ENCODE measurements at places on chromosomes 12 and 14. TPM values are rescaled to one million over a fixed set of nuclear protein-coding genes. Genes with fewer than 3 reads are reported as not detected.

- peaks cover 21% of the 10 kb centered on the region for H3K4me1 ChIP-seq
- no peak overlapping the region for H3K4me3 ChIP-seq
- 0 out of 2 replicates have a peak, but pooled peaks cover 6% of the 10 kb centered on the region for H3K36me3 ChIP-seq
- no peak for DNase-seq
- no peak overlapping the region for H3K27ac ChIP-seq
- H3K27me3 ChIP-seq: no peaks in the 10 kb centered on the region
Measured at GRCh38 chr14:69077841-69078240, 75.1 kb downstream of the DCAF5 start.

DNA sequence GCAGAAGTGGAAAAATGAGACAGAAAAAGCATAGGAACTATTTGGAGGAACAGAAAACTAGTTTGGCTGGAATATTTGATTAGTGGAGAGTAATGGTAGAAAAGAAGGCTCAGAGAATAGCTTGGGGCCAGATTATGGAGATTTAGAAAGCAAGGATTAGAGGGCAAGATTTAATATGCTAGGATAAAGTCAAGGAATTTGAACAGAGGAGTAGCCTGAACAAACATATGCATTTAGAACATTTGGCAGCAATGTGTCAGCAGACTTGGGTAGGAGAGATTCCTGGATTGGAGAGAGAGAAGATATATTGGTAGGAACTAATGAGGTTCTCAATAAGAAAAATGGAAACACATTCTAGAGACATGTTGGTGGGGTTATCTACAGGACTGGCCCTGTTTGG lies 229.2 kb upstream of the PKP2 start:
- no peak overlapping the region for H3K27ac ChIP-seq
- DNase-seq: no peak
- H3K27me3 ChIP-seq: no peaks in the 10 kb centered on the region
- no peak overlapping the region for H3K4me3 ChIP-seq

DNA sequence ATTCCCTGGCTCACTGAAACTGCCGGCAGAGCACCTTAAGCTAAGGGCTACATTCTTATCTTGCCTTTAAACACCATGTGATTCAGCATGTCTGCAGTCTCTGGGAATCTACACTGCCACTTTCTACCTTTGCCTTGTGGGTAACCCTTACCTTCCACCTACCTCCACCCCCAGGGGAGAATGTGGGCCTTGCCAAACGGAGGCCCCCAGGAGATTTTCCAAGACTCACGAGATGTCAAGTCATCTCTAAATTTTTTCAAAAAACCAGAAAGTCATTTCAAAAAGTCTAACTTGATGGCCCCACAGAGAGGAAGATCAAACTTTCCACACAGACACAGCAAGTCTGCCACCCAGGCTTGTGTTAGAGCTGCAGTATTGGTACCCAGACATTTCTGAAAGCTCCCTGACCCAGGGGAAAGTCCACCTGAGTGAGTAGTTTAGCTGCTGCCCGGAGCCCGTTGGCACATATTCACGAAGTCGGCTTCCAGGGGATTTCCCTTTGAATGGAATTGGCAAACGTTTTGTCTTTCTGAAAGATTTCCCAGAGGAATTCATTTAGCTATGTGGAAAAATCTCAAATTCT lies 4.7 kb upstream of the PSMA6 start:
- no peaks in the 10 kb centered on the region for H3K27me3 ChIP-seq
- peaks cover 20% of the 10 kb centered on the region for H3K4me1 ChIP-seq
- H3K27ac ChIP-seq: no peak overlapping the region
- no peak for DNase-seq
- no peak overlapping the region for H3K4me3 ChIP-seq

The APOF gene
- 23.9 TPM for polyA plus RNA-seq

DNA sequence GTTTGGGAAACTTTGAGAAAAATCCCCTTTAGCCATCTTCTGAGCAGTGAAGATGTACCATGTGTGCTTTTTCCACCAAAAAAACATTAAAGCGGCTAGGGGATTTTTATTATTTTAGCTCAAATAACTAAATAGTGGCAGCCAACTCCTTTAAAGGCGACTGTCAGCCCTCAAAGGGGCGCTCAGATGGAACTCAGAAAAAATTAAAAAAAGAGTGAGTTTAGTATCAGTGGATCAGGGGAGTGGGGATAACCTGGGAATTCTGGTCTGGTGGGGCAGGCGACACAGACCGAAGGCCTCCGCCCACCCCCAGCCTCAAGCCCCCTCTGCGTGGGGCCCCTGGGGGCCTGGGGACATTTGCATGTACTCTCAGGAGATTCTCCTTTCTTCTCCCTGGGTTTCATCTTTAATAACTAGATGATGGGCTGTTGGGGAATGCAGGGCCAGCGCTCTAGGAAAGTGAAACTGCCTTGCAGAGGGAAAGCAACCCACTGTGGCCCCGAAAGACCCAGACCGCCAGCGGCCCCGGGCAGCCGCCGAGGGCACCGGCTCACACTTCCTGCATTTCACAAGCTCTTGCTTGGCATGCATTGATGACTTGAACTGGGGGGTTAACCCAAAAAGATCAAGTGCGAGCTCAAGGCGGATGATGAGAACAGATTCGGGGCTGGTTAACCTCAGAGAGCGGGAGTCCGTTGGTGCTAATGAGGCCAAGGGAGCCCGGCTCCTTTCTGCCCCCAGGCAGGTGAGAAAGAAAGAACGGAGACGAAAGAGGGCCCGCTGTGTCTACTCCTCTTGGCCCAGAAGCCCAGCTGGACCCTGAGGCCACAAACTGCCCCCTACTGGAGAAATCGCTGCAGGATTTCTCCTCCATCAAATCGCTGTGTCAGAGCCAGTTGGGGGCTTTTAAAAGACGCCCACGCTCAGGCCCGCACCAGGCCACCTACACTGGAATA lies 7.3 kb upstream of the BATF start:
- DNase-seq: no peak
- H3K27me3 ChIP-seq: no peaks in the 10 kb centered on the region
- H3K4me3 ChIP-seq: peak overlapping the region; percentile 68

DNA sequence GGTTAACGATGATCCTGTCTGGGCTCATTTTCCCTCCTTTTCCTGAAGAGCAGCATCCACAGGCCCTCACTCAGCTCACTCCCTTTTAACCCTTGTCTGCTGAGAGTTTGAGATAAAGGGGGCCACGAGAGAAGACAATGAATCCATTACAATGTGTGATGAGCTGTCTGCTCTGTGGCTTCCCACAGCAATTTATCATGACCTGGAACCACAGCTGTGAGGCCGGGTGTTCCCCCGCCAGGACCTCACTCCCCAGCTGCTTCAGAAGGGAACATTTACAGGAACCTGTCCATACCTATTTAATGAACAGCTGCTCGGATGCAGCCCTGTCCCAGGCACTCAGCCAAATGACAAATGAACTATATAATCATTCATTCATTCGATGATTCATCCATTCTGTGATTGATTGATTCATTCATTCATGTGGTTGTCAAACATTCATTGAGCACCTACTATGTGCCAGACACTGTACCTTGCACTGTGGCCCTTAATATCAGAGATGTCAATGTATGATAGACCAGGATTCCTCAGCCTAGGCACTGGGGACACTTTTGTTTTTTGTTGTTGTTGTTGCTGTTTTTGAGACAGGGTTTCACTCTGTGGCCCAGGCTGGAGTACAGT lies 18.5 kb upstream of the P2RX7 start:
- DNase-seq: no peak
- H3K4me3 ChIP-seq: no peak overlapping the region
- H3K27ac ChIP-seq: no peak overlapping the region
- H3K4me1 ChIP-seq: peaks cover 36% of the 10 kb centered on the region

The CCDC60 gene
- not detected for polyA plus RNA-seq

- DNase-seq: no peak
- H3K4me3 ChIP-seq: no peak overlapping the region
- peak overlapping the region; percentile 33 for H3K27ac ChIP-seq
- no peaks in the 10 kb centered on the region for H3K36me3 ChIP-seq
Measured at GRCh38 chr12:673849-674248, 10.6 kb upstream of the NINJ2 start.

The IFNG gene
- not detected for polyA plus RNA-seq

DNA sequence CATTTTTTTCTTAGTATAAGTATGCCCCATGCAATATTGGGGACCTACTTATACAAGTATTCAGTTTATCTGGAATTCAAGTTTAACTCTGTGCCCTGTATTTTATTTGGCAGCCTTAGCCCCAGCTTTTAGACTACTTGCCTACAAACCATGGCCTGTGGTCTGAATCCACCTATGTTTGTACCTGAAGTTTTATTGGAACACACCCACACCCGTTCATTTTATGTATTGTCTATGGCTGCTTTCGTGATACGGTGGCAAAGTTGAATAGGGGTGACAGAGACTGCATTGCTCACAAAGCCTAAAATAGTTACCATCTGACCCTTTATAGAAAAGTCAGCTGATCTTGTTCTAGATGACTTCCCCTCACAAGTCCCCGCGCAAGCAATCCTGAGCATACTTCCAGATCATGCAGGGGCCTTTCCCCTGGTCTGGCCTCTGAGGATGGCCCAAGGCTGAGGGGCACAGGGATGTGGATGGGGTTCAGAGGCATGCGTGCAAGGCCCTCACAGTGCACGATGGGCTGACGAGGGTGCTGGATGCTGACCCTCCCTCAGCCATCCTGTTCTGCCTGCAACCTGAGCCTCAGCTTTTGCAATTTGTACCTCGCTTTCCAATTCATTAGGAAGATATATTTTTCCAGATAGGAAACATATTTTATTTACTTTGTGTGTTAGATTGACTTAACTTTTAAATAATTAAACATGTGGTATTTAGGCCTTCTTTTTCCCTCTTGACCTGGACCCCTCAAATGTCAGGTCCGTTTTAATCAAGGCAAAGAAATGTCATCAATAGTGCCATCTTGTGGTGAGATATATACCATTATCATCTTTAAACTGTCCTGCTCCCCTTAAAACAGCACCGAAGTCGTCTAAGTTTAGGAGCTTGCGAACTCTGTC lies 527.3 kb upstream of the CCDC196 start:
- H3K27me3 ChIP-seq: peaks cover 1% of the 10 kb centered on the region
- H3K4me3 ChIP-seq: no peak overlapping the region
- DNase-seq: peak; percentile 16
- H3K4me1 ChIP-seq: no peaks in the 10 kb centered on the region
- H3K27ac ChIP-seq: no peak overlapping the region

The CSRNP2 gene
- 7.5 TPM for polyA plus RNA-seq

- H3K4me3 ChIP-seq: peak overlapping the region; percentile 97
- H3K4me1 ChIP-seq: peaks cover 32% of the 10 kb centered on the region
- H3K27ac ChIP-seq: no peak overlapping the region
- no peaks in the 10 kb centered on the region for H3K27me3 ChIP-seq
- H3K36me3 ChIP-seq: no peaks in the 10 kb centered on the region
- DNase-seq: no peak
Measured at GRCh38 chr12:3871356-3871755, 1.8 kb downstream of the PARP11 start.

- no peaks in the 10 kb centered on the region for H3K27me3 ChIP-seq
- peaks cover 25% of the 10 kb centered on the region for H3K4me1 ChIP-seq
- H3K27ac ChIP-seq: no peak overlapping the region
- DNase-seq: peak; percentile 5
Measured at GRCh38 chr12:88300931-88301330, 158.8 kb downstream of the TMTC3 start.

DNA sequence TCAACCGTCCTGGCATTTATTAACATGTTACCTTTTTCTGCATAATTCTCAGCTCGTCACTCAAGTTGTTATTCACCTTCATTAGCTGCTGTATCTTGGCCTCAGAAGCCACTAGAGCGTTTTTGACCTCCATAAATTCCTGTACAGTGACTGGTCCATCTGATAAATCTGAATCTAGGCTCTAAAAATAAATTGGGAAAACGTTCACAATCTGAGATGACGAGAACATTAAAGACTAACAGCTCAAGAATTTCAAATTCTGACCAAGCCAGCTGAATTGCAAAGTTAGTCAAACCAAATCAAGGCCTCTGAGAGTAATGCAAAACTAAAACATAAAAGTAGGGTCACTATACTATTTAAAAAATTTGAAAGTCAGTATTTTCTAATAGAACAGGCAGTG lies 45.0 kb downstream of the GIT2 start:
- H3K4me1 ChIP-seq: peaks cover 55% of the 10 kb centered on the region
- H3K36me3 ChIP-seq: peaks cover 13% of the 10 kb centered on the region
- DNase-seq: no peak
- H3K27ac ChIP-seq: peak overlapping the region; percentile 76

The RAD9B gene
- 0.05 TPM for polyA plus RNA-seq

The MAP1LC3B2 gene
- 2.1 TPM for polyA plus RNA-seq

The ACSM4 gene
- not detected for polyA plus RNA-seq

DNA sequence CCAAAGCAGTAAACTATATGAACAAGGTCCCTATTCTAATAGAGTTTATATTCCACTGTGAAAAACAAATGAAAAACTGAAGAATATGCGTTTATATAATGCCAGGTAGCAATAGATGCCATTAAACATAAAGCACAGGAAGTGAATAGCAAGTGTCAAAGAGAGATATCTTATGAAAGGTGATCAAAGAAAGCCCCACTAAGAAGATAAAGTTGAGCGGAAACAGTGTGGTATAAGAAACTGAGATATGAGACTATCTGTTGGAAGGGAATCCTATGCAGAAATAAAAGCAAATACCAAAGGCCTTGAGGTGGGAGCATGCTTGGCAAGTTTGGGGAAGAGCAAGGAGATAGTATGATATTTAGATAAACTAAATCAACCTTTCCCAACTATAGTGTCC lies 123.1 kb upstream of the FAR2 start:
- no peak for DNase-seq
- no peaks in the 10 kb centered on the region for H3K4me1 ChIP-seq
- H3K27me3 ChIP-seq: no peaks in the 10 kb centered on the region
- H3K36me3 ChIP-seq: no peaks in the 10 kb centered on the region

The ADAM21 gene
- polyA plus RNA-seq: 0.03 TPM

DNA sequence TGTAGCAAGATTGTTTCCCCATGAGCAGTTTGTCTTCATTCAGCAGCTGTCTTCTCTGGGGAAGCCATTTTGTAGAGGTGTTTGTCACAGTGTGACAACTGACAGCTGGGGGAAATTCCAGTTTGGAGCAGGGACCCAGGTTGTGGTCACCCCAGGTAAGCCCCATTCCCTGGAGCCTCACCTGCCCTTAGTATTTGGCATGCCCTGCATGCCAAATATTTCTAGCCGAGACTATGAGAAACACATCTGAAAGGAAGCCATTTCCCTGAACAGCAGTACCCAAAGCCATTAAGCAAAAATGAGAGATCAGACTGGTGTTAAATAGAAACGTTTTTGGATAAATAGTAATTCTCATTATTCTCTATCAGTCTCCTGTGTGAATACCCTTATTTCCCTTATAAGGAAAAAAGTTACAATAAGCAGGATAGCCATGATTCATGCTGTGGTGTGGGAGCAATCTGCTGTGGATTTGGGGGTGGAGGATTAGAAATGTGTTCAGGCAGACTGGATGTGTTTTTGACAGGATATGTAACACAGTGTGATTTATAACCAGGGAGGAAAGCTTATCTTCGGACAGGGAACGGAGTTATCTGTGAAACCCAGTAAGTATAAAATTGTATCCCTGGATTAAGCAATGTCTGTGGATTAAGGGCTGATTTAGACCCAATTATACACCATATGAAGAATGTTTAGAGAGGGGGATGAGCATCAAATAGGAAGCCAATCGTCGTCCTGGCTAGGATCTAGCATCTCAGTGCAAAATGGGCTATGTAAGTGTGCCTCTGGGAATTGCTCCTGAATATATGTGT lies 68.9 kb downstream of the DAD1 start:
- H3K36me3 ChIP-seq: no peaks in the 10 kb centered on the region
- peaks cover 9% of the 10 kb centered on the region for H3K4me1 ChIP-seq
- H3K4me3 ChIP-seq: no peak overlapping the region
- no peak overlapping the region for H3K27ac ChIP-seq
- H3K27me3 ChIP-seq: peaks cover 14% of the 10 kb centered on the region
